ENCODE measurements at places on chromosomes 1 and 21.

GRCh38 chr1:119133987-119134386 is 6.5 kb downstream of the WARS2 start:
- no peak for DNase-seq

- no peak for DNase-seq
Measured at GRCh38 chr1:191290441-191290840, 812.8 kb upstream of the BRINP3 start.

- DNase-seq, result no peak
Measured at GRCh38 chr1:151368393-151369301, 3.9 kb downstream of the SELENBP1 start.

DNA sequence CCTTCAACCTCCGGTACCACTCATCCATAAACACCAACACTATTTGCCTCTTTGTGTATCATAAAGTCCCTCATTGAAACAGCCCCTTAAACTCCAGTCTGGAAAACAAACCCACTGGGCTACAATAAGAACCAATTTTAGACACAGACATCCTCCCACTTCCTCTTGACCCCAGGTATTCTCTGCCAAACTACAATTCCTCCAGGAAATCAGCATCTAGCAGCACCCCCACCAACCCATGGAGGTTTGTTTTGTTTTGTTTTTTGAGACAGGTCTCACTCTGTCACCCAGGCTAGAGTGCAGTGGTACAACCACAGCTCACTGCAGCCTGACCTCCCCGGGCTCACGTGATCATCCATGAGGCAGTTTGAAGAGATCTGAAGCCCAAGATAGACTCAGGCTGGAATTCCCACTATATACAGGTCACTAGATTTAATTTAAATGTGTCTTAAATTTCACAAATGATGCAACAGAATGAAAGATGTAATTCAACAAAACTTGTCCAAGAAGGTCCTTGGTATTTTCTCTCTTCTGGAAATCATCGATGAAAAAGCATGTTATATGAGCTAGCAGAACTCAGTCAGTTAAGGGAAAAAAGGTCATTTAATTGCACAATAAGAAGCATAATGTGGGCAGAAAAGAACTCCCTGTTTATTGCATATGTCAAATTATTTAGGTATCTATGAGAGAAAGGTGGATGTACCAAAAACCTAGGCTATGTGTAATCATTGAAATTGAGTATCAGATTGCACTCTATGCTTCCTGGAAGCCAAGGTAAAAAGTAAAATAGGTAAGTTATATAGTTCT is 30.3 kb downstream of the TCP10L start:
- no peak for DNase-seq

DNA sequence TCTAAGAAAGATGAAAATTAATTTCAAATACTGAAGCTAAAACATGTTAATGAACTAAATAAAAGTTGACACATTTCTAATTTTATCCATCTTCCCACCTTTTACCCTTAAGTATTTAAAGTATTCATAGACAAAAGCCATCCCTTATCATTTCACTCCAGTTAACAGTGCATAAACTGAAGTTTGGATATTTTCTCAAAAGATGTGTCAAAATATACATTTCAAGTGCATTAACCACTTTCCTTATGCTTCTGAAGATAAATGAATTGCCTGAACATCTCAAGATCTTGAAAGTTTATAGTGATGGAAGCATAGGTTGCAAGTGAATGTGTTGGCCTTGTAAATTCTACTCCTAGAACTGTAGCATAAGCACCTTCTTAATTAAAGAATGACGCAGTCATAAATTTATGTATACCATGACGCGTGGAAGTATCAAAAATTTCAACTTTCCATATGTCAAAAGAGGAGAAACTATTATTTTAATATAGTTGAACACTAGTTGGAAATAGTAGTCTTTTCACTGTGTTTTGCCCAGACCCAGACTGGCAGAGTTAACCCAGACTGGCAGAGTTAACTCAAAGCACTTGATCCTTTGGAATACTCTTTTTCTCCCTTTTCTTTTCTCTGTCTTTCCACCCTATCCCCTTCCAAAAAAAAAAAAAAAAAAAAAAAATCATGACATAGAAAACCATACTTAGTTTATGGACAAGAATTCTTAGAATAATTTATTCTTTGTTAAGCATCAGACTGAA is 282.6 kb upstream of the C1orf105 start:
- no peak for DNase-seq

GRCh38 chr1:178310685-178311105 is 186.1 kb downstream of the CLEC20A start:
- DNase-seq, result no peak

DNA sequence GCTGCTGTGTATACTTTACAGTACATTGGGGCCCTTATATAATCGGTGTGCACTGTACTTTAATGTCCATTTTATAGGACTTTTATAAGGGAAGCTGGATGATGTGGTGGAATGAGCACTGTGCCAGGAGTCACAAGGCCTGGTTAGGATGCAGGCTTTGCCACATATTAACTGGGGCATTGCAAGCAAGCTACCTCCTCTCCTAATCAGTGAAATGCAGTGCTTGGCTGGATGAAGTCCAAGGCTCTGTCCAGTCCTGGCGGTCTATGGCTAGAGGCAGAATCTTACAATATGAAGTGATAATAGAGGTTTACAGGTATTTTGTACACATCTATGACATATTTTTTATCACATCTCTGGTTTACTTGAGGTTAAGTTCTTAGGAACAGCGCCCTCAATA is 1.7 kb upstream of the PKP1 start:
- DNase-seq, result no peak

- no peak for DNase-seq
Measured at GRCh38 chr1:108601708-108602410, 42.0 kb downstream of the EEIG2 start.

GRCh38 chr1:9807541-9807940 is 16.2 kb downstream of the CLSTN1 start:
- no peak for DNase-seq

GRCh38 chr1:45554198-45554597 is 3.6 kb downstream of the AKR1A1 start:
- no peak for DNase-seq

GRCh38 chr1:246184503-246184902 is 322.6 kb downstream of the SMYD3 start:
- DNase-seq, result no peak

DNA sequence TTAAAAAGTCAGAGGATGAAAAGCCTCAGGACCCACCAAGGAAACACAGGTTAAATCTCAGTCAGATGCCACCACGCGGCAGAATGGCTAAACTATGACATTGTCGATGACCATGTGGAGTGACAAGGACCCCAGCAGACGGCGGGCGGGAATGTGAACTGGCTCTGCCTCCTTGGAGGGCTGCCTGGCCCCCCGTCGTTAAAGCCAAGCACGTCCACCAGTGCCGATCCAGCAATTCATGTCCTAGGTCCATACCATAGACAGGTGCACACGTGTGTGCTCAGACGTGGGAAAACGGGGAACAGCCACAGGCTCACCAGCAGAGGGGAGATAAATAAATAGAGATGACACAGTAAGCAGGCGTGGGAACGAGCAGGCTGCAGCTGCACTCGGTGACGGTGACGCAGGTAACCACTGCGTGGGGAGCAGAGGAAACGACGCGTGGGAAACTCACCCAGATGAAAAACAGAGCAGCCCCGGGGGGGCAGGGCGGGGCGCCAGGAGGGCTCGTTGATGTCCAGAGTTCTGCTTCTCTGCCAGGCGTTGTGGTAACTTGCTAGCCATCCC is 28.3 kb upstream of the PCBP3 start:
- DNase-seq, result no peak

DNA sequence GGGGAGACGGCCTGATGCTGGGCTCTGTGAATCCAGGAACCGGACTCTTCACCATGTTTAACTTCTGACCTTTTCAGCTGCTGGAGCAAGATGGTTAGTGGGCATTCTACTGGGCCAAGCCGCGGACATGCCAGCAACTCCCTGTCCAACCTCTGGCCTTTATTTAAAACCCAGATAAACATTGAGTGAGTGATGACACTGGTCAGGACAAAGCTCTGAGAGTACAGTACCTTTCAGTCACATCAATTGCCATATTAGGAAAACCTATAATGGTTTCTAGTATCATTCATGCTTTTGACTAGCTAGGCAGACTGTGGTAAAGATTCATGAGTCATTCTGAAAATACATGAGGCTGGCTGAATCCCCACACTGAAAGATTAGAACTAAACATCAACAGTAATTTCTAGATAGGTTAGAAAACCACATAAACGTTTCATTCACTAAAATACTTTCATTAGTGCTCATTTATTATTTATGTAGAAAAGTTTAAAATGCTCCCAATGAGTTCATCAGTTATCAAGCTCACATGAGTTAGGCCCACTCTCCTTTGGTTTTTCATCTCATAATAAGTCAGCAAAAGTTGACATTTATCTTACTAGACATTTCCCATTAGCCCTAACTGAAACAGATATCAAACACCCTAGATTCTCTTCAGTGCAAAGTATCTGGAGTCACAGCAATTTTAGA is 7.1 kb upstream of the ACTA1 start:
- DNase-seq, result no peak

DNA sequence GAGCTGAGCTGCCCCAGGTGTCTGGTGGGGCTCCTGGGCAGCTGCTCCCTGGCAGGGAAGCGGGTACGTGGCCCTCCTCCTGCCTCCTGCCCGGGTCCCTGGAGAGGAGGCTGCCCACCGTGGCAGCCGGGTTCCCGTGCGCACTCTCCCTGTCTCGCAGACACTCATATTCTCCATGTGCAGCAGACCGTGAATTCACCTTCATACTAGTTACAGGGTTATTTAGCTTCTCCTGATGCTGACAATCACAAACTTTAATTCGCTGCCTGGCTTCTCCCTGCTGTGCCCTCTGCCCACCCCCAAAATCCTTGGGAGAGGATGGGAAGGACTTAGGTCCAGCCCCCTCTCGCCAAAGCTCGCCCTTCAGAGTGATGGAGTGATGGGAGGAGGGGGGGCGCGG is 95.3 kb downstream of the CASZ1 start:
- DNase-seq, result no peak

DNA sequence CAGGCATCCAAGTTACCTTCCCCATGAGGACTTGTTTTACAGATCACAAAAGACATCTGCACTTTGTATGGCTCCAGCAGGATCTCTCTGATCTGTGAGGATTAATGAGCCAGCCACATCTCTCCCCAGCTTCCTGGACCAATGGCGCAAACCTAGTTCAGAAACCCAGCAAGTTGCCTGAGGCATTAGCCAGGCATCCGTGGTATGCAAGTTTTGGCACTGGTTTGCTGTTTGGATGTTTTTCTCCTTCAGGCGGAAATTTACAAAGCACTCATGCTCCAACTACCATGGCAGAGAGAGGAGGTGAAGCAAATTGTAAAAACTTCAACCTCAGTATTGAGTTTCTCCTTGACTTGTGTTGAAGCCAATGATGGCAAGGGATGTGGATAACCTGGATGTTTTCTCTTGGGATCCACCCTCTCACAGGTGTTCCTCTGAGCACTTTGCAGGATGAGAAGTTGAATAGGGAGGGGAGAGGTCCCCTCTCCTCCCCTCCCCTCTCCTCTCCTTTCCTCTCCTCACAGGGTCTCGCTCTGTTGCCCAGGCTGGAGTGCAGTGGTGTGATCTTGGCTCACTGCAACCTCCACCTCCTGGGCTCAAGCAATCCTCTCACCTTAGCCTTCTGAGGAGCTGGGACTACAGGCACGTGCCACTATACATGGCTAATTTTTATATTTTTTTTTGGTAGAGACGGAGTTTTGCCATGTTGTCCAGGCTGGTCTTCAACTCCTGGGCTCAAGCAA is 25.6 kb upstream of the ENO1 start:
- DNase-seq, result peak; percentile 90

- no peak for DNase-seq
Measured at GRCh38 chr1:217270101-217270500, 360.8 kb downstream of the GPATCH2 start.

DNA sequence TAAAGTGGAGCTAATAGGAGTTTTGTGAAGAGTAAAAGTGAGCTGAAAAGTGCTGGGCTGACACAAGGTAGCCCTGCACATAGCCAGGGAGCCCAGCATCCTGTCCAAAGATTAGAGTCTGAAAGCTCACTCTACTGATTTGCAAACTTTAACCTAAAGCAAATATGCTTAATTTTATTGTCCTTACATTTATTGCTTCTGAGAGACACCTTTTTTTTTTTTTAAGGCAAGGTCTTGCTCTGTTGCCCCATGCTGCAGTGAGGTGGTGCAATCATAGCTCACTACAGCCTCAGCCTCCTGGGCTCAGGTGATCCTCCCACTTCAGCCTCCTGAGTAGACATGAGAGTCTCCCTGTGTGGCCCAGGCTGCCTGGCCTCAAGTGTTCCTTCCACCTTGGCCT is 16.5 kb downstream of the MGST3 start:
- no peak for DNase-seq

DNA sequence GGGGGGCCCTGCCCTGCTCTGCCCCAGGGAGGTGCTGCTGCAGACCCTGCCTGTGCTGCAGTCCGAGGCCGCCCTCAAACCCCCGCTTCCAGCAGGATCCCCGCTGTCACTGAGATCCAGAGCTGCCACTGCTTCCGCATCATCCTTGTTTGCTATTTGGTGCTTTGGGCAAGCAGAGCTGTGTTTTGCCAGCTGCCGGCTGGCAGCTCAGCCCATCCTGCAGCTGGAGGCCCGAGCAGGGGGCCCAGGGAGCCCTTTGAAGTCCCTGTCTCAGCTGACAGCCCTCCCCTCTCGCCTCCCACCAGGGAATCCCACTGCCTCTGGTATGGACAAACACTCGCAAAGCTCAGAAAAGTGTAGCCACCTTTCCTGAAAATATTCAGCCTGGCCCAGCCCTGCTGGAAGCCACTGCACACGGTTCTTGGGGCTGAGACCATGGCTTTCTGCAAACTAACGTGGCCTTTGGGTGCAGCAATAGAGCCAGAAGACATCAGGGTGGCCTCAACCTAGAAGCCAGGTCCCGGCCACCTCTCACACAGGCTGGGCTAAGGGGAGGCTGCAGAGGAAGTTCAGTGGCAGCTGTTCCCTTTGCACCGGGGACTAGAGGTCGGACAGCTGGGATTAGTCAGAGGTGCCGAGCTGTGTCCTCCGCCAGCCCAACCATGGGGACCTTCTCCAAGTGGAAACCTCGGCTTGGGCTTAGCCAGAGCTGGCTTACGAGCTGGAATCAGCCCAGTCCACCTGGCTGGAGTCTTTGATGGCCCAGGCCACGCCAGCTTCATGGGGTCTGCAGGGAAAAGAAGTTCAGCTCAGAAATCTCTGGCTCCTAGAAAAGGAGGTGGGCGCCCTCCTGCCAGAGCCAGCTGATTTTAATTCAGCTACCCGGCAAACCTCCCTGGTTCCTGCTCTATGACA is 107.1 kb downstream of the SPSB1 start:
- DNase-seq, result peak; percentile 88

GRCh38 chr1:17633654-17634053 is 94.2 kb downstream of the ARHGEF10L start:
- DNase-seq, result no peak

All from coronary artery (tissue), 2 donors.